ENCODE measurements at places on chromosomes 11 and 22.

GRCh38 chr11:73968356-73968966 lies 14.2 kb downstream of the UCP2 start:
- no peak for DNase-seq

- DNase-seq, result no peak
Measured at GRCh38 chr11:14435717-14436512, 63.7 kb downstream of the COPB1 start.

- DNase-seq, result peak; percentile 41
Measured at GRCh38 chr11:12167061-12168000, 56.9 kb downstream of the MICAL2 start.

- no peak for DNase-seq
Measured at GRCh38 chr11:13861411-13861810, 101.1 kb upstream of the SPON1 start.

- no peak for DNase-seq
Measured at GRCh38 chr11:130854483-130854882, 61.8 kb downstream of the SNX19 start.

- DNase-seq, result no peak
Measured at GRCh38 chr22:23670378-23671295, 20.2 kb upstream of the RGL4 start.

GRCh38 chr11:67408437-67409200 lies 4.7 kb downstream of the TBC1D10C start:
- no peak for DNase-seq

GRCh38 chr22:39238966-39239505 lies 5.7 kb downstream of the PDGFB start:
- DNase-seq, result no peak

GRCh38 chr11:93370260-93370659 lies 39.7 kb downstream of the DEUP1 start:
- DNase-seq, result no peak

DNA sequence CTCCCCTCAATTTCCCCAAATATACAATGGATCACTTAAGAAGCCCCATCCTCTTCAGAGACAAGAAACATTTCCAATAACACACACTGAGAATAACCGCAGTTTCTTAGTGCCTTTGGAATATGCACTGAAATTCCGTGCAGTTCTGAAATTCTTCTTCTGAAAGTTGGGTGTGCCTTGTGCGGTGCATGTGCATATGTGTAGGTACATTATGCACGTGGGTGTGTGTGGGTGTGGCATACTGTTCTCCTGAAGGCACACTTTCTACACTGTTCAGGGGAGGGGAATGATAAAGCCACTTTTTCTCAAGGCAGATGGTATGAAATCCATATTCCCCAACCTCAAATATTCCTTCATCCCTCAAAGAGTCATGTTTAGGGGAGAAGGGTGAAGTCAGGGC lies 1.7 kb downstream of the EXPH5 start:
- DNase-seq, result no peak

GRCh38 chr11:8384199-8384821 lies 120.6 kb upstream of the LMO1 start:
- DNase-seq, result peak; percentile 21

- DNase-seq, result no peak
Measured at GRCh38 chr11:67500484-67500821, 4.7 kb downstream of the PITPNM1 start.

DNA sequence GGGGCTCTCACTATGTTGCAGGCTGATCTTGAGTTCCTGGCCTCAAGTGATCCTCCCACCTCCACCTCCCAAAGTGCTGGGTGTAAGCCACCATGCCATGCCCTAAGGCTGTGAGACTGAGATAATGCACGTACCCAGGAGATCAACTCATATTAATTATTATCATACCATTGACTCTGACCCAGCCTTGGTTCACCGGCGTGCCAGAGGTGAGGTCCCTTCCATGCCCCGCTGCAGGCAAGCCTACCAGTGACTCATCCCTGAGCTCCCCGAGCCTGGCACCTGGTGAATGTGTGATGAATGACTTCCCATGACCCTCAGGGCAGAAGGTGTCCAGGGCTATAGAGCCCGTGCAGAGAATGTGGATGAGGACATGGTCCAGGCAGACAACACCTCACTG lies 12.1 kb downstream of the GAL3ST1 start:
- DNase-seq, result no peak

DNA sequence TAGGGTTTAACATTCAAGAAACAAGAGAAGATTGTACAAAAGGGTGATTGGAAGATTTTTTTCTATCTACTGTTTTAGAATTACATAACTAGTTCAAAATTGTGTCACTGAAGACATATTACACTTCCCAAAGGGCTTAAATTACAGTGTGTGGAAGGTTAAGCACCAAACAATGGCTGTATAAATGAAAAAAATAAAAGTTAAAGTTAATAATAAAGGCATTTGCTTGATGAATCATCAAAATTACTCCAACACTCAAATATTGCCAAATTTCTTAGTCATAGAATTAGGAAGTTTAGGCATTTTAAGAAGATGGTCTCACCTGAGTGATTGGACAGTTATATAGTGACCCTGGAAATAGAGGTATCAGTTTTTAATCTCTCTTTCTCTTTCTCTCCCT lies 227.6 kb upstream of the CARD18 start:
- no peak for DNase-seq

DNA sequence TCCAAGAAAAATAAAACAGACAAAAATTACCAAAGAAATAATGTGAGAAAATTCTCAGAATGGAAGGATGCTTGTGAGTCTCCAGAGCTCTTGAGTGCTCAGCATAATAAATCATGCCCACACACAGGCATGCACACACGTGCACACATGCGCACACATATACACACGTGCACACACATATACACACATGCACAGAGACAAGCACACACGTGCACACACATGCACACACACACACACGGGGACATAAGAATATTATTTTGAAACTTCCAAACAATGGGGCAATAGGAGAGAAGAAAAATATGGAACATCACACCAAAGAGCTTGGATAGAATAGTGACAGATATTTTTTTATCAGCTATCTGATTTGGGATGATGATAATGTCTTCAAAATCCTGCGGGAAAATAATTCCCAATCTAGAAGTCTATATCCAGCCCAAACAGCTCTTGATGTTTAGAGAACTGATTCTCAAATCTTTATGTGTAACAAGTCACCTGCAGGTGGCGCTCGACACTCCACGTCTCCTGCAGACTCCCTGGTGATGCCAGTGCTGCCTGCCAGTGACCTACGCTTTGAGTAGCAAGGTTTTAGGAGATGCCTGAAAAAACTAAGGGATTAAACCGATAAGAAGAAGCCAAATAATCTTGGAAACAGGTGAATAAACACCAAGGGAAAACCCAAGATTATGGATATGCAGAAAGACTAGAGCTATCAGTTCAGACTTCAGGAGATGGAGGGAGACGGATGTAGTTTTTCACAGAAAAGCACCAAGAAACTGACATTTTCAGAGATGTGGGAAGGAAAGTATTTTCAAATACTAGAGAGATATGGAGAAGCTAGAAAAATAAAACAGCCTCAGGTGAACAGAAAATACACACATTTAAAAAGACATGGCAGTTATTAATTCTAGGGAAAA lies 743.6 kb downstream of the ETS1 start:
- peak; percentile 66 for DNase-seq

GRCh38 chr11:116637766-116638165 lies 135.0 kb downstream of the BUD13 start:
- DNase-seq, result no peak

DNA sequence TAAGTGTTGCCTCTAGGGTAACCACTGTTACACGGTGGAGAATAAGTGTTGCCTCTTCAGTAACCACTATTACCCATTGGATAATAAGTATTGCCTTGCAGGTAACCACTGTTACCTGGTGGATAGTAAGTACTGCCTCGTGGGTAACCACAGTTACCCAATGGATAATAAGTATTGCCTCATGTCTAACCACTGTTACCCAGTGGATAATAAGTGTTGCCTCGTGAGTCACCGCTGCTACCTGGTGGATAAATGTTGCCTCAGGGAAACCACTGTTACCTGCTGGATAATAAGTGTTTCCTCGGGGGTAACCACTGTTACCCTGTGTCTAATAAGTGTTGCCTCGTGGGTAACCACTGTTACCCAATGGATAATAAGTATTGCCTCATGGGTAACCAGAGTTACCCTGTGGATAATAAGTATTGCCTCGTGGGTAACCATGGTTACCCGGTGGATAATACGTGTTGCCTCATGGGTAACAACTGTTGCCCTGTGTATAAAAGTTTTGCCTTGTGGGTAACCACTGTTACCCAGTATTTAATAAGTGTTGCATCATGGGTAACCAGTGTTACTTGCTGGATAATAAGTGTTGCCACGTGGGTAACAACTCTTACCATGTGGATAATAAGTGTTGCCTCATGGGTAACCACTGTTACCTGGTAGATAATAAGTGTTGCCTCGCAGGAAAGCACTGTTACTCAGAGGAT lies 12.3 kb upstream of the NXPE4 start:
- no peak for DNase-seq

DNA sequence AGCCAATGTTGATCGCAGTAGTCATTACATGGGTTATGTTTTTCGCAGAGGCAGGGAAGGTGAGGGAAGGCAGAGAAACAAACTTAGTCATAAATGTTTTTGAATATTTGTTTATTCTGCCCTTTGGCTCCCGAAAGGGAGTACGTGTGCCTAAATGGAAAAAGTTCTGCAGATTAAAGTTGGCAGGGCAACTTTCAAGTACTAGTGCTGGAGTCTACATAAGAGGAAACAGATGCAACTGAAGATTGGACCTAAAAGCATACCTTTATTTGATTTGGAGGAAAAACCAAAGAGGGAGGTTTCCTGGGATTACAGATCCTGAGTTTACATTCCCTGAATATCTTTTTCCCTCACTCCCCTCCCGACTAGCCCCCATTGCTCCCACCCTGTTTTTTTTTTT lies 5.7 kb downstream of the HSD17B12 start:
- DNase-seq, result no peak

GRCh38 chr22:28952857-28953256 lies 69.5 kb downstream of the ZNRF3 start:
- no peak for DNase-seq

- no peak for DNase-seq
Measured at GRCh38 chr11:113202431-113202830, 112.0 kb upstream of the TTC12 start.

- DNase-seq, result no peak
Measured at GRCh38 chr11:35633827-35634423, 15.7 kb downstream of the FJX1 start.

DNA sequence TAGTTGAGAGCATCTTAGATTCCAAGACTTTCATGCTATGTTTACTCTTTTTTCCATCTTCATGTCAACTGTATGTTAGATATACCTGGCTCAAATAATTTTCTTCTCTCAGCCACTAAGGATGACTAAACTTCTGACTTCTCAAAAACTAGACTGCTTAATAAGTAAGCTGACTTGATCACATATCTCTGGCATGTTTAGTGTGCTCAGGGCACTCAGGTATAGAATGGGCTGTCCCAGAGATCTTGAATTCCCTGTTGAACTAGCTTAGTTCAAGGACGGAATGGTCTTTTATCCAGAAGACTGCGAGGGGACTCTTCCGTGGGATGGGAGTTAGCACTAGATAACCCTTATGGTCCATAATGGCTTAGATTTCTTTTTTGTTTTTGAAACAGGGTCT lies 13.0 kb downstream of the NEU3 start:
- no peak for DNase-seq

GRCh38 chr22:45335021-45335818 lies 25.5 kb downstream of the FAM118A start:
- DNase-seq, result peak; percentile 74

DNA sequence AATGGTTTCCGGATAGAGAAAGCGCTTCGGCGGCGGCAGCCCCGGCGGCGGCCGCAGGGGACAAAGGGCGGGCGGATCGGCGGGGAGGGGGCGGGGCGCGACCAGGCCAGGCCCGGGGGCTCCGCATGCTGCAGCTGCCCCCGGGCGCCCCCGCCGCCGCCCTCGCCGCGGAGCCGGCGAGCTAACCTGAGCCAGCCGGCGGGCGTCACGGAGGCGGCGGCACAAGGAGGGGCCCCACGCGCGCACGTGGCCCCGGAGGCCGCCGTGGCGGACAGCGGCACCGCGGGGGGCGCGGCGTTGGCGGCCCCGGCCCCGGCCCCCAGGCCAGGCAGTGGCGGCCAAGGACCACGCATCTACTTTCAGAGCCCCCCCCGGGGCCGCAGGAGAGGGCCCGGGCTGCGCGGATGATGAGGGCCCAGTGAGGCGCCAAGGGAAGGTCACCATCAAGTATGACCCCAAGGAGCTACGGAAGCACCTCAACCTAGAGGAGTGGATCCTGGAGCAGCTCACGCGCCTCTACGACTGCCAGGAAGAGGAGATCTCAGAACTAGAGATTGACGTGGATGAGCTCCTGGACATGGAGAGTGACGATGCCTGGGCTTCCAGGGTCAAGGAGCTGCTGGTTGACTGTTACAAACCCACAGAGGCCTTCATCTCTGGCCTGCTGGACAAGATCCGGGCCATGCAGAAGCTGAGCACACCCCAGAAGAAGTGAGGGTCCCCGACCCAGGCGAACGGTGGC lies 15.7 kb downstream of the PIK3IP1 start:
- no peak for DNase-seq

GRCh38 chr22:32781695-32782094 lies 19.8 kb upstream of the TIMP3 start:
- DNase-seq, result no peak

- DNase-seq, result peak; percentile 43
Measured at GRCh38 chr11:78414321-78415051, 3.1 kb downstream of the GAB2 start.

- no peak for DNase-seq
Measured at GRCh38 chr11:35036639-35037038, 102.3 kb upstream of the CD44 start.

GRCh38 chr11:14644226-14645014 lies 816 bp downstream of the PDE3B start:
- peak; percentile 22 for DNase-seq

DNA sequence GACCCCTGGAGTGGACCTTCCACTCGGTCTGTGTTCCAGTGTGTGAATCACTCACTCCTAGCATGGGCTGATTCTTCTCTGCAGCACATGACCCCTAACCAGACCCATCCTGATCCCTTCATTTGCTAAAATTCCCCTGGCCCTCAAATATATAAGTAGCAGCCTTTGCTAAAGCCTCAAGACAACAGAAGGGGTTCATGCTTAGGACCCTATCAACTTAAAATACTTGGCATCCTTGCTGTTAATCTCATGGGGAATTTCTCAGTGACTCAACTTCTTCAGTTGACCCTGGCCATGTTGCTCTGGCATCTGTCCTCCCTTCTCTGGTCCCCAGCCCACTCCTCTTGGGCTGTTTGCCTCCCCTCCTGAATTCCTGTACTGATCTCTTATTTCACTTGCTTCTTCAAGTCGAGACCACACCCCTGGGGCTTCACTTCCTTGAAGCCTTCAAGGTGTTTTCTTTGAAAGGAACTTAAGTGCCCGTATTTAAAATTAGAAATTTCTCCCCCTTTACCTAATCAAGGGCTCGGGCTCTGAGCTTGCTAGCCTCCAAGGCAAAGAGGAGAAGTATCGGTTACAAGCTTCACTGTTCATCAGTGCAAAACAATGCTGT lies 23.6 kb downstream of the NNMT start:
- DNase-seq, result no peak

GRCh38 chr22:22928666-22929380 lies 41.2 kb downstream of the IGLL5 start:
- peak; percentile 64 for DNase-seq
